ENCODE measurements at places on chromosomes 6 and 20.

- no peak for ATAC-seq
These were observed 59.2 kb upstream of the SLC32A1 start for GRCh38 chr20:38665094-38665493.

DNA sequence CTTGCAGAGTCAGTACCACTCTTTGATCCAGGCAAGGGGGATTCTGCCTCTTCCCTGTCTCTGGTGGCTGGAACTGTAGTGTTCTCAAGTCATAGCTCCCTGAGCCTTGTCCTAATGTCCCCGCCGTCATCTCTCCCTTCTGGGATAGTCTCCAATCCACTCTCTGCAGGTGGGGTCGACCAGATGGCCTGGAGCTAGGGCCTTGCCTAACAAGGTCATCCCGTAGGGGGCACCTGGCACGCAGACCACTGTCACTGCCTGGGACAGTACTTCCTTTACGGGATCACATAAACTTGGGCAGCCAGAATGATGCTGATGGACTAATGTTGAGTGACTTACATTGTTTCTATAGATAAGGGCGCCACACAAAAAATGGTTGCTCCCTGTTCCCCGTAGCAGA is 118.9 kb upstream of the SLC22A23 start:
- no peak for ATAC-seq

DNA sequence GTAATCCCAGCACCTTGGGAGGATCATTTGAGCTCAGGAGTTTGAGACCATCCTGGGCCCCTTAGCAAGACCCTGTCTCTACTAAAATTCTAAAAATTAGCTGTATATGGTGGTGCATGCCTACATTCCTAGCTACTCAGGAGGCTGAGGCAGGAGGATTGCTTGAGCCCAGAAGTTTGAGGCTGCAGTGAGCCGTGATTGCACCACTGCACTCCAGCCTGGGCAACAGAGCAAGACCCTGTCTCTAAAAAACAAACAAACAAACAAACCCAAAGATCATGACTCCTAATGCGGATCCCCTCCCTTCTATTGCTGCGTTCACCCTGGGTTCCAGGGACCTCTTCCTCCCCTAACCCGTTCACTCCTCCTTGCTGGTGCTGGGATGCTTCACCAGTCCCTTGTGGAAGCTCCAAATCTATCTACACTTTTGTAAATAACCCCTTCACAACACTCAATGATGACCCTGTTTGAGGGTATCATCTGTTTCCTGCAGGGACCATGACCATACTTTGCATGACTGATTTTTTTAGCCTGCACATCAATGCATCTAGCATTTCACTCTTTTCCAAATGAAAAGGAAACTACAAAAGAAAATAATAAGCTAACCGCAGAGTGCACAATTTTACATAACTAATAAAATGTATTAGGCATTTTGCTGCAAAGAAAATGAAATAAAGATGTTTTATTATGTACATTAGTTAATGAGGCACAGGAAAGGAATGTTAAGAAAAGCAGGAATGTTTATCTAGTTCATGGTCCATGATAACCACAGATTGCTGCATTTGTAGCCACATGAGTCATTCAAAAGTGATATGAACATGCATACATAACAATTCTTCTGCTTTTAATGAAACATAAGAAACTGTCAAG is 30.5 kb upstream of the IPCEF1 start:
- no peak for ATAC-seq

GRCh38 chr6:149888093-149888492 is 9.8 kb downstream of the RAET1E start:
- ATAC-seq = no peak

DNA sequence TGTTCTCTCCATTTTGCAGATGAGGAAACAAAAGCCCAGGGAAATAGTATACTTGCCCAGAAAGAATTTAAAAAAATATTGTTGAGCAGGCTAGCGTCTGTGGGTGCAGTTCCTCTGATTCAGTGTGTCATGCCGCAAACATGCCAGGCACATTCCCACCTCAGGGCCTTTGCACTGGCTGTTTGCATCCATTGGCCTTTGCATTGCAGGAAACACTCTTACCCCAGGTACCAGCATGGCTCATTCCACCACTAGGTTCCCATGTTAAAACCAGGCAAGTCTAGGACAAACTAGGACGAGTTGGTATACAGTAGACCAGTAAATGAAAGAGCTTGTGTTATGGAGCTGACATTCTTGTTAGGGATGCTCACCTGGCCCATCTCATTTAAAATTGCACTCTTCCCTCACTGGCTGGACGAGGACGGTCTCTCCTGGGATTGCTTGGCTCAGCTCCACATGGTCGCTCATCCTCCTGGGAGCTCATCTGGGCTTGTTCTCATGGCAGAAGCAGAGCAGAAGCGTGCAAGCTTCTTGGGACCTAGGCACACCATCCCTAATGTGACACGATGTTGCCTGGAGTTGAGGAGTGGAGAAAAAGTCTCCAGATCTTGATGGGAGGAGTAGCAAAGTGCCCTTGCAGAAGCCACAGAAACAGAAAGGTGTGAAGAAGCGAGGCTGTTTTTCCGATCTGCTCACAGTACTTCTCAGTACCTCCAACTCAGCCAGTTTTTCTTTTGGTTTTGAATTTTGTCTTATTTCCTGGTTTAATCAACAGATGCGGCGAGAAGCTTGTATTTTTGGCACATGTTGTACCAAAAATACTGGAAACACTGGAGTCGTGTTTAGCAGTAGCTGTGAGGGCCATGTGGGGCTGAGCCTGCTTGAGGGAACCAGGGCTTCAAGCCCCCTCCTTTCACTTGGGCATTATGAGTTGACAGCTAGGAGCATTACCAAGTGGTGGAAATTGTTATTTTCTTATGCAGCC is 13.9 kb downstream of the ZNF831 start:
- peak; percentile 82 for ATAC-seq

DNA sequence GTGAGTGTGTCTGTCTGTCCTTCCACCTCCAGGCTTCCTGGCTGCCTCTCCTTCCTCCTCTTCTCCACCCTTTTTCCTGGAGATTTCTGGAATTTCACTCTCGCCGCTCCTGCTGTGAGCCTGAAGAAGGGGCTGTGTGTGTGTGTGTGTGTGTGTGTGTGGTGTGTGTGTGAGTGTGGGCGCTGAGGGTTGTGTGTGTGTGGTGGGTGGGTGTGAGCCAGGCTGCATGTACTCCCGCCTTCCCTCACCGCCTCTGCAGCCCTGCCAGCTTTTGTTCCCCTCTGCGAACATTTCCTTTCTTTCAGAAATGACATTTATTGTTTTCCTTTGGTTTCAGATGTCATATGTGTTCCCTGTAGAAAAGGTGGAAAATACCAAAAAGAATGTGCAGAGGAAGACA is 76.0 kb downstream of the SRC start:
- ATAC-seq = no peak

GRCh38 chr6:97572943-97573342 is 289.9 kb upstream of the MMS22L start:
- no peak for ATAC-seq

DNA sequence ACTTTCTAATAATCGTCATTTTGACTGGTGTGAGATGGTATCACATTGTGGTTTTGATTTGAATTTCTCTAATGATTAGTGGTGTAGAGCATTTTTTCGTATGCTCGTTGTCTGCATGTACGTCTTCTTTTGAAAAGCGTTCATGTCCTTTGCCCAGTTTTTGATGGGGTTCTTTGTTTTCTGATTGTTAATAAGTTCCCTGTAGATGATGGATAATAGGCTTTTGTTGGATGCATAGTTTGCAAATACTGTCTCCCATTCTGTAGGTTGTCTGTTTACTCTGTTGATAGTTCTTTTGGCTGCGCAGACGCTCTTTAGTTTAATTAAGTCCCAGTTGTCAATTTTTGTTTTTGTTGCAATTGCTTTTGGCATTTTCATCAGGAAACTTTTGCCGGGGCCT is 32.3 kb upstream of the XRN2 start:
- ATAC-seq = no peak

DNA sequence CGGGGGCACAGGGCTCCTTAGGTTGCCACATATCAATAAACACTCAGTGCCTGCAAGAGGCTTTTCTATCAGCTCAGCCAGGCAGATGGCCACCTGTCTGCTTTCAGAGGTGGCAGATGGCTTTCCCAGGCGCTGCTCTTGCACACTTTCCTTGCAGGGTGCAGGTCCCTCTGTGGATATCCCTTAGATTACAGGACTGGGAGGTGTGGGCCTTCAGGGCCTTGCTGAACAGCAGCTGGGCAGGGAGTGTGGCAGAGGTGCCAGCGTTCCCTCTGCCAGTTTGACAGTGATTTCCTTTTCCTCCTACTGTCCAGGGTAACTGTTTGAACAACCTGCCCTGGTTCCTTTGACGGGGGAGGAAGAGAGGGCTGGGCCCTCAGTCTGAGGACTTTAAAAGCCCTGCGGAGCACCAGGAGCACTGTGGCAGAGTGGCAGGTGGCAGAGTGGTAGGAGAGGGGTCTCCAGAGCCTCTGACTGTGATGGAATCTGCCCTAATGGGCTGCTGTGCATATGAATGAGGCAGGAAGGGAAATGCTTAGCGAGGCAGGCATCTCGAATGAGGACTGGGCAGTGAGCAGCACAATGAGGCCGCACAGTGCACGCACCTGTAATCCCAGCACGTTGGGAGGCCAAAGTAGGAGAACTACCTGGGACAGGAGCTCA is 34.2 kb downstream of the ABHD12 start:
- ATAC-seq = no peak

- no peak for ATAC-seq
These were observed 208.0 kb downstream of the FARS2 start for GRCh38 chr6:5469101-5469846.

DNA sequence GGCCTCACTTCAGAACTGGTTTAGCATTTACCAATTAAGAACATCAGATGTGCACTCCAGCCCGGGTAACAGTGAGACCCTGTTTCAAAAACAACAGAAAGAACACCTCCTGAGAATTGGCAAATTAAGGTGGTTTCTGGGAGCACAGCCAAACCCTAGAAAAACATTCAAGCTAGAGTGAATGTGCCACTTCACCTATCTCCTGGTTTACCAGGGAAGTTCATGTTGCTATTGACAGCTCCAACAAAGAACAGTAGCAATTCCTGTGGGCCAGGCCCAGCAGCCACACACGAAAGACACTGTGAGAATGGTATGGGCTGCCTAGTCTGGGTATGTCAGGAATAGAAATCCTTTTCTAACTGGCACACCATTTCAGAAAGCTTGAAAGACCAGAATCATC is 4.9 kb downstream of the POLR1C start:
- no peak for ATAC-seq

- ATAC-seq = no peak
These were observed 33.0 kb downstream of the CHRNA4 start for GRCh38 chr20:63328026-63328700.

- no peak for ATAC-seq
These were observed 104.1 kb upstream of the FOXA2 start for GRCh38 chr20:22688485-22688884.

DNA sequence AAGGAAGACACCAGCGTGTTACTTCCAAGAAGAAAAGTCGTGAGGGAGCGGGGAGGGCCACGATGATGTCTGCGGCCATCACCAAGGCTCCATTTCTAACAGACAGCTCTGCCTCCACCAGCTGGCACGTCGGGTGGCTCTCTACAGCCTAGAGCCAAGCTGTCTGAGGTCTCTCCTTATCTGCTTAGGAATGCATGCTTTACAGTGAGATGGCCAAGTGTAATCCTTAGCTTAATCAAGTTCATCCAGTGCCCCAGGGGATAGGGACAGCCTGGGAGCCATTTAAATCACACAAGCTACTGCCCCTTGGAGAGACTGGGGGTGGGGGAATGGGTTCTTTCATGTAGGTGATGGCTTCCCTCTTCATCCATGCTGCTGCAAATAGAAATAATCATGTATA is 213.8 kb upstream of the CST7 start:
- ATAC-seq = no peak

DNA sequence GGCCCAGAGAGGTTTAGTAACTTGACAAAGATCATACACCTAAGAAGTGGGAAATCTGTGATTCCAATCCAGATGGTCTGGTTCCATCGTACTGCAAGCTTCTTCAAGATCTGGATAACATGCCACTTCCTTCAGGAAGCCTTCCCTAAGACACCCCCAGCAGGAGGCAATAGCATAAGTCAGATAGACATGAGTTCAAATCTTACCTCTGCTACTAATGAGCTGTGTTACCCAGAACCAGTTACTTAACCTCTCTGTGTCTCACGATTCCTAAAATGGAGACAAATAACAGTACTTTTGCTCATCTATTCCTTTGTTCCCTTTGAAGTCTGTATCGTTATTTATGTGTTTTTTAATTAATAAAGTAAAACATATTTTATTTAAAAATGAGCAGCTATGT is 22.3 kb upstream of the OCSTAMP start:
- no peak for ATAC-seq

DNA sequence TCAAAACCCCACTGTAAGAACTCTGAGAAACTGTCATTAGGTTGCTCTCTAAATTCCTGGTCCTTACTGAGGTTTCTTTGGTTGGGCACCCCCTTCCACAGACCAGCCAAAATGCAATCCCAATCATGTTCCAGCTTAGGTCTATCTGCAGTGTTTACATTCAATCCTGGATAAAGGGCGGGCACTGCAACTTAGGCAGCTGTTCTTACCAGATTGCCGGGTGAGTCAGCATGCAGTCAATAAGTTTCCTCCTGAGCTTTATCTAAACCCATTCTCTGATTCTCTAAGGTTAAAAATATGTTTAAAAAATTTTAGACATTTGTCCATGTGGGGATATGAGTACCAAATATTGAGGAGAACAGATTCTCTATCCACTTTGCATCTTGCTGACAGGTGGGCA is 197.8 kb downstream of the HAO1 start:
- ATAC-seq = no peak

DNA sequence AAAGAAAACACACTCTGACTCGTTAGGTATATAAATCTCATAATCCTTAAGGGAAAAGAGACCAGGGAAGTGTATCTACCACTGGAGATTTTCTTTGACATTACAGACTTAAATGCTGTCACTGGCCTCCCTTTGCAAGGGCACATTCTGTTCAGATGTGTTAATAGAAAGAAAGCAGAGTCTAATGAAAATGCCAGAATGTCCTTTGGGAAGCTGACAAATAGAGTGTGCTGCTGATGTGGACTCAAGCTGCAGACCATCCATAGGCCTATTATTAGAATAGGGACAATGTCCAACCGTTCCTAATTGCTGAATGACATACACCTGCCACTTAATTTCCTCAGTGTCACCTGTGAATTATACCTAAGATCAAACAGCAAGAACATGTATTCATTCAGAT is 41.2 kb downstream of the SLC35D3 start:
- ATAC-seq = no peak

DNA sequence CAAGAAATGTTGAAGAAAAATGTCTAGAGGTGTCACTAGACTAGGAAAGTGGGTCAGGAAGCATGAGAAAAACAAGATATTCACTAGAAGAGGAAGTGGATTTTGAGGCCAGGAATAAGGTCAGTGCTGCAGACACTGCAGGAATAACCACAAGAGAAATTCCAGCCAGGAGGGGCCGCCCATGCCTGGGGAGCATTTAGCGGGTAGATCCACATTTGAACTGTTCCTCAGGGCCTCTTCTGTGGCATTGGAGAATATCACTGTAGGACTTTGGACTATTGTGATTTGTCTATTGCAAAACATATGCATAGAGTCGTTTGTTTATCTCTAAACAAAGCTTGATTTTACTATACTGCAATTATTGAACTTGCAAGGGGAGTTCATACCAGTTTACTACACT is 49.6 kb upstream of the CCDC28A start:
- ATAC-seq = no peak

GRCh38 chr6:112437058-112437457 is 89.9 kb downstream of the RFPL4B start:
- ATAC-seq = no peak

- ATAC-seq = no peak
These were observed 126.0 kb upstream of the ADGRF1 start for GRCh38 chr6:47168180-47168579.
